ENCODE measurements at places on chromosomes 7 and 10.

GRCh38 chr7:95688931-95689495 is 83.3 kb upstream of the DYNC1I1 start:
- no peak for DNase-seq

DNA sequence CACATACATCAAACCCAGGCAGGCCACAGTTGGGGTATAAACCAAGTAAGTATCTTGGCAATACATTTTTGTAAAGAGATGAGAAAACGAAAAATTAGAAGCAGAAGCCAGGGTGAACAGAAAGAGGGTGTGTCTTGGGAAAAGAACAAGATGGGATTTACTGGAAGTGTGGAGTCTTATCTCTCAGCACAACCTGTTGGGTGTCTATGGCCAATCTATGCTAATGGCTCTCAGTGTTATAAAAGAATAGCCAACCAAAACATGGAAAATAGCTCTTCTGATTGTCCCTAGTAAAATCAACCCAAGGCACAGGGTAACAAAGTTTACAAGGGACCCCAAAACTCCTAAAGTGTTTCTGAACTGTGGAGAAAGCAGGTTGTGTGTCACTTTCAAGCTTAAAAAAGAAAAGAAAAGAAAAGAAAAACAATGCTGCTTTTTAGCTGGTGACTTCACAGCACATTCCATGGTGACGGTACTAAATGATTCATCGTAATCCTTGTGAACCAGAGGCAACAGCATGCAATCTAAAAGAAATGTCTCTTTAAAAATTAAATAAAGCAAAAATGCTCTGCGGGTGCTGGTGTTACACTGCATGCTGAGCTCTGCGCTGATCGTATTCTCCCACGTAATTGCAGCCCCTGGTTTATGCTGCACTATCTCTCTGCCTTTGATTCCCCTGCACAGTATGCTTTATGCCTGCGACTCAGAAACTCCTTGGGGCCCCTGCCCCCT is 100.8 kb downstream of the C10orf90 start:
- DNase-seq: no peak

- no peak for DNase-seq
Measured at GRCh38 chr10:71769279-71769823, 4.0 kb downstream of the VSIR start.

DNA sequence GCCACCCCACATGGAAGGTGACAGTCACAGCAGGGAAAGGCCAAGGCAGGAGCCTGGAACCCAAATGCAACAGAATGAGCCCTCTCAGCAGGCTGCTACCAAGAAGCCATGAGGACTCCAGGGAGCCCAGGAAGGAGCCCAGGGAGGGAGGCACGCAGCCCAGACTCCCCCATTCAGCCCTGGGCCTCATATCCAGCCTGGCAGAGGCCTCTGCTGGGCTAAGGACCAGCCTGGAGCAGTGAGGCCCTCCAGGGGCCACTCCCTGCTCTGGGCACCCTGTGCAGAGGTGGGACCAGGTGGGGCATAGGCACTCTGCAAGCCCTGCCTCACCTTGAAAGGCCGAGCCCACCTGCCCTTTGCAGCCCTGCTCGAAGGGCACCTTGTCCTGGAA is 25.8 kb upstream of the ZNF488 start:
- DNase-seq: no peak

GRCh38 chr7:19928247-19928646 is 154.8 kb upstream of the TMEM196 start:
- DNase-seq: no peak

Measured in neural progenitor cell (in vitro differentiated cells).